ENCODE measurements at places on chromosomes 3 and 15.
A peak's percentile ranks its signal among the peaks of the same experiment; 100 is the strongest.

DNA sequence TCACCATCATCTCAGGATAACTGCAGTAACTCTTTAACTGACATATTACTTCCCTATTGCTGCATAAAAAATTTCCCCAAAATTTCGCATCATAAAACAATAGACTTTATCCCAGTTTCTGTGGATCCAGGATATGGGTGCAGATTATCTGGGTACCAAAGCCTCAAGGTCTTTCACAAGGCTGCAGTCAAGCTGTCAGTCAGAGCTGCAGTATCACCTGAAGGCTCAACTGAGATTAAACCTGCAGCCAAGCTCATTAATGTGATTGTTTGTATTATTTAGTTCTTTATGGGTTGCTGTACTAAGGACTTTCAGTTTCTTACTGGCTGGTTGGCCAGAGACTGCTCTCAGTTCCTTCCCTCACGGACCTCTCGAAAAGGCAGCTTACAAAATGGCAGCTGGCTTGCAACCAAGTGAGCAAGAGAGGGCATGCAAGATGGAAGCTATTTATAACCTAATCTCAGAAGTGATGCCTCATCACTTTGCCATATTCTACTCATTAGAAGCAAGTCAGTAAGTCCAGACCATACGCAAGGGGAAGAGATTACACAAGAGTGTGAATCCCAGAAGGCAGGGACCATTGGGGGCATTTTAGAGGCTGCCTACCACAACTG is 54.9 kb downstream of the DCUN1D1 start:
- DNase-seq, result no peak

GRCh38 chr3:150097588-150097890 is 126.8 kb upstream of the PFN2 start:
- DNase-seq, result no peak

- DNase-seq, result no peak
These were observed 387 bp upstream of the PAQR5 start for GRCh38 chr15:69298354-69298696.

DNA sequence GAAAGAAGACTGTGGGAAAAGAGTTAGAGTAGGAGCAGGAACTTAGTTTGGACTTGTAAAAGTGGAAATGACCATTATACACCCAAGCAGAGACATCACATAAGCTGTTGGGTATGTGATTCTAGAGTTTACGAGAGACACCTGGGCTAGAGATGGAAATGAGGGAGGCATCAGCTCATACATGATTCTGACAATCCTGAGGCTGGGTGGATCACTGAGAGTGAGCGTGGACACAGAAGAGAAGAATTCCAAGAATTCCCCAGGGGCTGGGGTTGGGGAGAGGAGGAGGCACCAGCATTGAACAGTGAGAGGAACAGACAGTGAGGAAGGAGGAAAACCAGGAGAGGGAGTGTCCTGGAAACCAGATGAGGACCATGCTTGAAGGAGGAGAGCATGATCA is 113.5 kb downstream of the KCNAB1 start:
- DNase-seq, result no peak

- no peak for DNase-seq
These were observed 60.5 kb downstream of the XXYLT1 start for GRCh38 chr3:195210266-195210973.

DNA sequence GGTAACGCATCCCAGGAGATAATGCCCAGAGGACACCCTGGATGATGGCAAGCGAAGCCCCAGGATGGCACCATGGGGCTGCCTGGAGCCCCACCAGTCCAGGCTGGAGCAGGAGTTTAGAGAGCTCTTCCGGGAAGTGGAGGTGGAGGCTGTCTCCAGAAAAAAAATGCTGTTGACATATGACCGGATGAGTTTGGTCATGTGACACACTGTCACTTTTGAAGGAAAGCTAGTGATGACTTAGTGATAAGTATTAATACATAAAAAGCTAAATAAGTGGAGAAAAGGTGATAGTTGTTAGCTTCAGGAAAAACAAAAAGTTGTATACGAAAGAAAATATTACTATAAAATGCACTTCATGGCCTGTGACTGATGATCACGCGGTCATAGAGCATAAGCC is 20.0 kb upstream of the MYZAP start:
- DNase-seq, result no peak

GRCh38 chr3:134381831-134382442 is 7.7 kb upstream of the AMOTL2 start:
- no peak for DNase-seq

- no peak for DNase-seq
These were observed 38.4 kb upstream of the RBP1 start for GRCh38 chr3:139577909-139578308.

DNA sequence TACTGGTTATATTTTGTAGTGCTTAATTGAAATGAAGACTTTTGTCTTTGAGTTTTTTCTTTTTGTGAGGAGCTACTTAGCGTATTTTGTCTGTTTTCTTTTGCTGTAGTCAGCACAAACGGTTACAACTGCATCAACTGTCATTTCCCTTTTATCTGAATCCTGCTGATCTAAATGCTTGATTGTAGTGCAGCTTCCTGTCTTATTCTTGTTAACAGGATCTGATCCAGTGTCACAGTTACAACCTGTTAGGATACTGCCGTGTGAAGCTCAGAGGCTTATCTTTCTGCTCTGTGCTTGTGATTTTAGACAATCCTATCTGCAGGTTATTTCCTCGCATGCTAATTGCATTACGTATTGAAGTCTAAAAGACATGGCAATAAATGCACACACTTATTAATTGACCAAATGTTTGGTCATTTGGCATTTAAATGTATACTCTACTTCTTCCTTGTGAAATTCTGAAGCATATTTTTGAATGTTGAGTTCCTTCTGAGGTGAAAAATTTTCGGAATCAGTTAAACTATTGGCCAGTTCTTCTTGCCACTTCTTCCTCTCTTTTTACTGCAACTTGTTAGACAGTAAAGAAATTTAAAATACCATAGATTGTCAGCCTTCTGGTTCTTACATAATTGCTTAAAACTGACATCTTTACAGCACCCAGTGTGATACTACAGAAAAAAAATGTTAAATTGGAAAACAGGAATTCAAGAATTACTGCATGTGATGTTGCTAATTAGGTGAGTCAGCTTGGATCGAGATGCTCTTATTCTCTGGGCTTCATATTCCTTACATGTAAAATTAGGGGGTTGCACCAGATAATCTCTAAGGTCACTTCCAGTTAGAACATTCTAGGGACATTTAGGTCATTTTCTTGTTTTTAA is 168.2 kb downstream of the MBNL1 start:
- DNase-seq, result no peak

DNA sequence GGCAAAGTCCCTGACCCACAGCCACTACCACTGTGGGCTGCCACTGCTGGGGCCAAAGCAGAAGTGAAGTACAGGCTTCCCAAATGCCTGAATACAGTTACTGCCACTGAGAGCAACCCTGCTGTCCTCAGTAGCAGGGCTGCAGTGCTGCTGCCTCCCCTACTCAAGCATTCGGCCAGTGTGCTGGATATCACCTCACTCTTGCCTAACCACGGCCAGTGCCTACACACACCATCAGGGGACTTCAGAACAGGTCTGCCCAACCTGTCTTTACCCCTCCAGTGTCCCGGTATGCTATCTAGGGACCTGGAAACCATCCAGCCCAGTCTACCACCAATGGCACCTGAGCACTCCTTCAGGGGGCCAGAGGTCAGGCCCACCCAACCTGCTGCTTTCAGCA is 261.5 kb upstream of the COL8A1 start:
- no peak for DNase-seq

DNA sequence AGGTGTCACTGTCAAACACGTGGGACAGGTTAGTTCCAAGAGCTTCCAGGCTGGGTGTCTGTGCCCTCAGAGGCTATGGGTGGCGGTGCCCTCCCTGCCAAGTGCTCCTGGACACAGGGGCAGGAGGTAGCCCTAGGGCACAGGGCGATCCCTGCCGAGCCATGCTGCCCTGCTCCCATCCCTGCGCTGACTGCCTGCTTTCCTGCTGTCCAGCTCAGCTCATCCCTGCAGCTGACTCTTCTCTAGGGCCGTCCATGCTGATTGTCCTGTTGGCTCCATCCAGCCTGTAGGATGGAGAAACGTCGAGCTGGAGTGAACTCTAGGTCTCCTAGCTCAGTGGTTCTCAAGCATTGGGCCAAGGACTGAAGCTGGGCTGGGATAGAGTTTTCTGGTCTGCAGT is 3.7 kb downstream of the PDIA5 start:
- no peak for DNase-seq

GRCh38 chr15:41501191-41501917 is 7.7 kb downstream of the ITPKA start:
- peak; percentile 48 for DNase-seq

- DNase-seq, result no peak
These were observed 2.2 kb downstream of the BMF start for GRCh38 chr15:40106203-40107161.

DNA sequence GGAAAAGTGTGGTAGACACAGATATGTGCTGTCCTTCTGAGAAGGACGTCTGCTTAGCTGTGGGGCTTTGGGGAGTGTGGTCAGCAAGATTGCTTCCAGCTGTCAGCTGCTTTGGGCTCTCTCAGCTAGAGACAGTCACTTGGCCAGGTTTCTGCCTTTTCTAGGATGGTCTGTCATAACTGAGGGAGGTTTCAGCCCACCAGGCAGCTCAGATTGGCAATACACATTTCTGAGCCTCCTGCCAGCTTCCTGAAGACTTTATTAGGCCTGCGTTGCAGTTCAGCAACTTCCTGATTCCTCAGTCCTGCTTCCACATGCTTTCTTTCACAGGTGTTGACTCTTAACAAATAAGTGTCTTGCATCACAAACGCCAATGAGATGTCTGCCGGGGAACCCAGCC is 286.5 kb downstream of the SQOR start:
- DNase-seq, result no peak

DNA sequence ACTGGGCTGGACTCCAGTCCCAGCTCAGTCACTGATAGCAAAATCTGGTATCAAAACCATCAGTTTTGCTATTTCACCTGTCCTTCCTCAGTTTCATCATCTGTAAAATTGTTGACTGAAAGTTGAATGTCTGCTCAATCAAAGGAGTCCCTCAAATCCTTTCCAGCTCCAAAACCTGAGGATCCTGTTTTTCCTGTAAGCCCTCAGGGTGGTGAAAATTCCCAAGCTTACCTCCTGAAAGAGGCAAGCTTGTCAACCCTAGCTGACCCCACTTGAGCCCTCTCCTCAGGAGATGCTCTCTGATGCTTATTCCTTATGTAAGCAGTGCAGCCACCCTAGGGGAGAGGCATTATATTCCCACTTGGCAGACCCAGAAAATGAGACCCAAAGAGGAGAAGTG is 82.6 kb downstream of the HMG20A start:
- DNase-seq, result no peak

DNA sequence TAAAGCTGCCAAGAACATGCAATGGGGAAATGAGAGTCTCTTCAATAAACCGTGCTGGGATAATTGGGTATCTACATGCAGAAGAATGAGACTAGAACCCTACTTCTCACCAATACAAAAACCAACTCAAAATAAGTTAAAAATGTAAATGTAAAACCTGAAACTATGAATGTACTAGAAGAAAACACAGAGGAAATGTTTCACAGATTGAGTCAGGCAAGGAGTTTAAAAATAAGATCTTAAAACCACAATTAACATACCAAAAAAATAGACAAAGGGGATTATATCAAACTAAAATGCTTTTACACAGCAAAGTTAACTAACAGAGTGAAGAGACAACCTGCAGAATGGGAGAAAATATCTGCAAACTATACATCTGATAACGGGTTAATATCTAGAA is 90.4 kb downstream of the ISL2 start:
- DNase-seq, result no peak

DNA sequence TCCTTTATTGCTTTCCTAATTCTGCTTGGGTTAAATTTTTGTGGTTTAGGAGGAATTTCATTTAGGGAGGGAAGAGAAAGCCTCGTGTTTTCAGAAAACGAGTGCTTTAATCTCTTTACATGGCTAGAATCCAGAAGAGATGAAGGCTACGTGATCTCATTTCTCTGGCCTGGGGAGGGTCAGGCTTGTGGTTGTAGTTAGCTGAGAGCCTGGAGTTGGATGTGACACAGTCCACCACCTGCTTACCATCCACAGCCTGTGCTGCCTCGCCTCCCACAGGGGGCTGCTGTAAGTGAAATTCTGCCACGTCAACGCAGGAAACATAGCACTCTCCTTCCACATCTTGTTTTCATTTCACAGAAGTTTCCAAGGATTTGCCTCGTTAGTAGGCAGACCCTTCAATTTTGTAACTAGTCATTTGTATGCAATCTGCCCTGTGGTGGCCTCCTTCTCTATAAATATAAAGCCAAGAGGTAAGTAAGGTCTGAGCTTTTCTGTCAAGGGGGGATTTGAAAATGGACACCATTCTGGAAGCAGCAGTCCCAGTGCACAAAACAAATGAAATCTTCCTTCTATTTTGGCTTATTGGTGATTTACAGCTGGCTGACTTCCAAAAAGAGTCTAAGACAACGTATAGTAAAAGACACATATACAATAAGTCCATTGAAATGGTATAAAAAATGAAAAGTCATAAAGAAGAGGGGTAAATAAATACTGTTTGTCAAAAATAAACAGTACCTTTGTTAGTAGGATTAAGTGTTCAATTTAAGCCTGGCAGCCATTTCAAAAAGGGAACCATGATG is 3.4 kb downstream of the GXYLT2 start:
- no peak for DNase-seq

DNA sequence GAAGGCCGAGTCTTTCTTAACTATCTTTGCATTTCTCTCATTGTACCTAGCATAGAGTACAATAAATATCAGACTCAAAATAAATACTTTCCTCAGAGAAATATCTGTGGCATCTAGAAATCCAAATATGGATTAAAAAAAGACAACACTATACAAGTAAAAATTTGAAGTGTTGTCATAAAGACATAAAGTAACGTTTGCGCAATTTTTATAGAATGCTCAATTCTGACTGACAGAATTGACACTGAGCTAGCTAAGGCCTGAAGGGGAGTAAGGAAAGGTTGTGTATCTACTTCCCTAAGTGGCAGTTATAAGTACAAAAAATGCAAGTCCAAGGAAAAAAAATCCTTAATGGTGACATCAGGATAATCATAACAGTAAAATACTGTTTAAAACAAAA is 1.1 kb downstream of the SEC11A start:
- DNase-seq, result no peak

DNA sequence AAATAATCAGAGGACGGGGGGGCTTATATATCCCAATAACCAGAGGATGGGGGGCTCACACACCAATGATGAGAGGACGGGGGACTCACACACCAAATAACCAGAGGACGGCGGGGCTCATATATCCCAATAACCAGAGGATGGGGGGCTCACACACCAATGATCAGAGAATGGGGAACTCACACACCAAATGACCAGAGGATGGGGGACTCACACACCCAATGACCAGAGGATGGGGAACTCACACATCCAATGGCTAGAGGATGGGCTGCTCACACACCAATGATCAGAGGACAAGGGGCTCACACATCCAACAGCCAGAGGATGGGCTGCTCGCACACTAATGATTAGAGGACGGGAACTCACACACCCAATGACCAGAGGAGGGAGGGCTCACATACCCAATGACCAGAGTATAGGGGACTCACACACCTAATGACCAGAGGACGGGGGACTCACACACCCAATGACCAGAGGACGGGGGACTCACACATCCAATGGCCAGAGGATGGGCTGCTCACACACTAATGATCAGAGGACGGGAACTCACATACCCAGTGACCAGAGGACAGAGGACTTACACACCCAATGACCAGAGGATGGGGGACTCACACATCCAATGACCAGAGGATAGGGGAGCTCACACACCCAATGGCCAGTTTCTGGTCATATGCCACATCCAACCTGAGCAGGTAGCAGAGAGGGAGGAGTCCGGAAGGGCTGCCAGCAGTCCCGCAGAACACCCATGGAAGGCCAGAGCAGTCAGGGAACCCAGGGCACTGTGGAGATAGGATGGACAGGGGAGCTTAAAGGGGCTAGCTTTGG is 10.6 kb downstream of the RAB6B start:
- no peak for DNase-seq

GRCh38 chr15:61025308-61025707 is 203.8 kb downstream of the RORA start:
- DNase-seq, result no peak

All from activated naive CD4-positive, alpha-beta T cell treated with anti-CD3 and anti-CD28 coated beads, Interleukin-2, amount 50 U/mL, for 16 hours (primary cell).